T-cell (primary cell): ENCODE measurements at places on chromosomes 5 and 9. TPM values are rescaled to one million over a fixed set of nuclear protein-coding genes. Genes with fewer than 3 reads are reported as not detected.

DNA sequence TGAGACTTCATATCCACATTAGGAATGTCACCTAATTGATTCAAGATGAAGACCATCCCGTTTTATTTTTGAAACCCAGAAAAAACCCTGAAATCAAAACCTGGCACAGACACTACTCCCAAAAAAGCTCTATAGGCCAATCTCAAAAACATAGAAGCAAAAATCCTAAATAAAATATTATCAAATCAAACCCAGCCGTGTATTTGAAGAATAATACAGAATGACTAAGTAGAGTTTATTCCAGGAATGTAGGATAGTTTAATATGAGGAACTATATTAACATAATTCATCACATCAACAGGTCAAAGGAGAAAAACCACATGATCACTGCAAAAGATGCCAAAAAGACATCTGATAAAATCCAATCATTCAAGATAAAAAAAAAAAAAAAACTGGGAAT is 167.1 kb downstream of the ACTL7B start:
- H3K36me3 ChIP-seq = no peaks in the 10 kb centered on the region
- no peak overlapping the region for H3K27ac ChIP-seq

DNA sequence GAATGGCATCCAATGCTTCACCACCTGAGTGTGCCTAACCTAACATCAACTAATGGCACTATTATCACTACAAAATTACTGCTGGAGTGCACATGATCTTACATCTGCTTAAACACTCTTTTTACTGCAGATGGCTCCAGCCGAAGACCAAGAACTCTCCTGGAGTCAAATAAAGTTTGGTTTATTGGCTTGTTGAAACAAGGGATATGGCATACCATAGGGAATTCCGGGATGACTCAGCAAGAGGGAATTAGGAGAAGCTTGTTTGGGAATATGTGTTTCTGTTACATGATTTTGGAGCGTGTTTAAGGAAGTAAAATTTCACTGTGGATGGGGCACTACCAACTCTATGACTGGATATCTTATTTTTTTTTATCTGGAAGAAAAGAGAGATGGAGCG is 872.6 kb downstream of the DTWD2 start:
- no peaks in the 10 kb centered on the region for H3K36me3 ChIP-seq
- no peak overlapping the region for H3K27ac ChIP-seq
- no peak for DNase-seq

- no peak overlapping the region for H3K4me3 ChIP-seq
- H3K36me3 ChIP-seq = no peaks in the 10 kb centered on the region
- no peak overlapping the region for H3K27ac ChIP-seq
- DNase-seq = no peak
These were observed 23.3 kb downstream of the ZDHHC11B start for GRCh38 chr5:761059-761771.

The HAVCR2 gene
- 2.3 TPM for total RNA-seq

The INIP gene
- 22.6 TPM for total RNA-seq

The PTGES gene
- not detected for total RNA-seq

The CTNND2 gene
- not detected for total RNA-seq

The SLC1A3 gene
- total RNA-seq = 0.25 TPM
